ENCODE measurements at places on chromosomes 6 and 20. TPM values are rescaled to one million over a fixed set of nuclear protein-coding genes. Genes with fewer than 3 reads are reported as not detected.
A peak's percentile ranks its signal among the peaks of the same experiment; 100 is the strongest.

GRCh38 chr6:37575221-37575620 lies 75.5 kb upstream of the CCDC167 start:
- H3K27ac ChIP-seq = no peak overlapping the region
- H3K4me1 ChIP-seq = no peaks in the 10 kb centered on the region
- no peak for DNase-seq
- no peak overlapping the region for H3K4me3 ChIP-seq
- no peaks in the 10 kb centered on the region for H3K36me3 ChIP-seq
- H3K27me3 ChIP-seq = peaks cover 13% of the 10 kb centered on the region

DNA sequence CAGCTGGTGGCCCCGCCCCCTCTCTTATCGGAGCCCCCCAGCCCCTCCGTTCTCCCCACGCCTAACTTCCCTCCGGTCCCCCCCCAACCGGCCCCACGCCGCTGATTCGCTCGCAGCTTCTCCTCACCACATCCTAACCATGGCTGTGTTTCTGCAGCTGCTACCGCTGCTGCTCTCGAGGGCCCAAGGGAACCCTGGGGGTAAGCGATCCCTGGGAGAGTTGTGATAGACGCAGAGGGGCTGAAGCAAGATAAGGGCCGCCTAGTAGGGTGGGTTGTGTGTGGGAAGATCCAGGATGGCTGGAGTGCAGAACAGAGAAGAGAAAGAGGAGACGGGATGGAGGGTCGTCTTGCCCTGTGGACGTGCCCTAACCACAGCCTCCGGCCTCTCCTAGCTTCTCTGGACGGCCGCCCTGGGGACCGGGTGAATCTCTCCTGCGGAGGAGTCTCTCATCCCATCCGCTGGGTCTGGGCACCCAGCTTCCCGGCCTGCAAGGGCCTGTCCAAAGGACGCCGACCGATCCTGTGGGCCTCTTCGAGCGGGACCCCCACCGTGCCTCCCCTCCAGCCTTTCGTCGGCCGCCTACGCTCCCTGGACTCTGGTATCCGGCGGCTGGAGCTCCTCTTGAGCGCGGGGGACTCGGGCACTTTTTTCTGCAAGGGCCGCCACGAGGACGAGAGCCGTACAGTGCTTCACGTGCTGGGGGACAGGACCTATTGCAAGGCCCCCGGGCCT lies at the start of gene MPIG6B:
MPIG6B (plus strand) TSS at position 129 of the 735 bp plus-strand sequence; CDS start at position 140, 11 bp downstream.
- H3K36me3 ChIP-seq = no peaks in the 10 kb centered on the region
- no peak within 1 kb of the TSS for H3K4me3 ChIP-seq
- H3K27ac ChIP-seq = no peak within 1 kb of the TSS
- H3K27me3 ChIP-seq = no peaks in the 10 kb centered on the region

Gene GPLD1
- 5.0 TPM for total RNA-seq

GRCh38 chr6:108123946-108124345 lies 41.9 kb upstream of the NR2E1 start:
- H3K4me1 ChIP-seq = peaks cover 11% of the 10 kb centered on the region
- no peak overlapping the region for H3K27ac ChIP-seq
- no peak for DNase-seq
- H3K36me3 ChIP-seq = no peaks in the 10 kb centered on the region
- H3K4me3 ChIP-seq = no peak overlapping the region

- H3K27ac ChIP-seq = no peak overlapping the region
- no peak for DNase-seq
- no peaks in the 10 kb centered on the region for H3K27me3 ChIP-seq
- H3K4me3 ChIP-seq = no peak overlapping the region
Observed at GRCh38 chr6:135534773-135535380, 37.3 kb upstream of the AHI1 start.

DNA sequence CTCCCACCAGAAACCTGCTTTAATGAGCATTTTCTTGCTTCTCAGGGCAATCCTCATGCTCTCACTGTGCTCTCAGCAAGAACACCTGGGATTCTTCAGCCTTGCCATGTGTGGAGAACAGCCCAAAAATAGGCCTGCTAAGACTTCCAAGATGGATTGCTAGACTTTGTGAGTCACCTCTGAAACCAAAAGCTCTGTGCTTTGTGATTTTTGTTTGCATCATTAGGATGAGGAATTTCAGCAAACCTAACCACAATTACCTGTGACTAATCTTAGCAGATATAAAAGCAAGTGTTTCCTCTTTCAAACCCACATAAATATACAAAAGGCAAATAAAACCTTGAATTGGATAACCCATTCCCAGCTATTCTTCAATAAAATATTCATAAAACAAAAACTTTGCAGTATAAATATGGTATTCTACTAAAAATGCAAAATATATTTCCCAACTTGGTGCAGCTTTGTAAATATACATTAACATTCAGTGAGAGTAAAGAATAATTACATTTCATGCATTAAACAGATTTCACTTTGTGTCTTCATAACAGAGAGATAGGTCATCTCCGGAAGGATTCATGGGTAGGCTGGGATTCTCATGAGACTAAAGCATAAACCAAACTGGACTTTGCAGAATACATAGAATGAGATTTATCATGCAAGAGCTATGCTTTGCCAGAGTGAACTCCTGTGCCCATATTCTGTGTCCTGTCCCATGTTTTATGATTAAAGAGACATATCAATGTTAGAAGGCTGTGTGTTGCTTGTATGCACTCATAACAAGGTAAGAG lies 33.5 kb downstream of the TPBG start:
- H3K4me3 ChIP-seq = no peak overlapping the region
- no peak for DNase-seq
- no peak overlapping the region for H3K27ac ChIP-seq
- no peaks in the 10 kb centered on the region for H3K27me3 ChIP-seq
- no peaks in the 10 kb centered on the region for H3K36me3 ChIP-seq
- H3K4me1 ChIP-seq = no peaks in the 10 kb centered on the region

DNA sequence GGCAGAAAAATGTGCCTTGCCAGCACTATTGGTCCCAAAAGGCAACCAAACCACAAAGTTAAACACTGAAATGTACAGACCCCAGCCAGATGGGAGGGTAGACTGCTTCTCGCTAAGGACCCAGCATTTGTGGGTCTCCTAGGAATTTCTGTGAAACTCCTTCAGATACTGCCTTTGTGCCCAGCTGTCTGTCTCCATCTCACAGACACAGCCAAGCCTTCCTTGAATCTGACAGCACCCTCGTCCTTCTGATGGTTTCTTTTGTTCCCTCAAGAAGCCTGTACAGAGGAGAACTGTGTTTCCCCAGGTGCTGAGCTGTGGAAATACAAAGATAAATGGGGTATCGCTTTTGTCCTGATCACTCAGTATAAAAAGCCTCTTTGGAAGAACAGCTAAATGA lies 254.0 kb upstream of the TAB2 start:
- H3K27ac ChIP-seq = no peak overlapping the region
- H3K27me3 ChIP-seq = no peaks in the 10 kb centered on the region
- DNase-seq = no peak
- H3K4me1 ChIP-seq = peaks cover 32% of the 10 kb centered on the region
- no peak overlapping the region for H3K4me3 ChIP-seq
- H3K36me3 ChIP-seq = no peaks in the 10 kb centered on the region

GRCh38 chr20:33724439-33725094 lies 4.5 kb upstream of the PXMP4 start:
- no peaks in the 10 kb centered on the region for H3K27me3 ChIP-seq
- DNase-seq = no peak
- H3K4me3 ChIP-seq = no peak overlapping the region
- H3K4me1 ChIP-seq = peaks cover 4% of the 10 kb centered on the region
- H3K27ac ChIP-seq = peak overlapping the region; percentile 52
- H3K36me3 ChIP-seq = no peaks in the 10 kb centered on the region

Gene COL9A3
- 22.6 TPM for total RNA-seq

- no peaks in the 10 kb centered on the region for H3K27me3 ChIP-seq
- H3K4me3 ChIP-seq = no peak overlapping the region
- no peaks in the 10 kb centered on the region for H3K36me3 ChIP-seq
- no peak for DNase-seq
Observed at GRCh38 chr20:4791121-4791520, 69.4 kb downstream of the PRND start.

Gene CHRNA4
- 0.12 TPM for total RNA-seq

DNA sequence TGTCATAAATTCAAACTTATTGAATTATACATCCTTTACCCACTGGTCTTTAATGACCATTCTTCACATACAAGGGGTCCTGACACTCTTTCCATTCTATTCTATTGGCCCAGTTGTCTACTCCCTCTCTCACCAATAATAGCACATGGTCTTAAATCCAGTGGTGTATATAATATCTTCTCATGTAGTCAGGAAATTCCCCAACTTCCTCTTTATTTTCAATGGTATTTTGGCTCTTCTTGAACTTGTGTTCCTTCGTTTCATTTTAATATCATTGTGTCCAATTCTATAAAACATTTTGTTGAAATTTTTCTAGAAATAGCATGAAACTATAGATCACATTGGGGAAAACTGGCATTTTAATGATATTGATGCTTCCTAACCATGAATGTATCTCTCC lies 36.8 kb downstream of the PSMB9 start:
- H3K4me1 ChIP-seq = peaks cover 10% of the 10 kb centered on the region
- H3K27me3 ChIP-seq = peaks cover 6% of the 10 kb centered on the region

- no peak for DNase-seq
- no peaks in the 10 kb centered on the region for H3K27me3 ChIP-seq
- no peaks in the 10 kb centered on the region for H3K36me3 ChIP-seq
- H3K4me1 ChIP-seq = no peaks in the 10 kb centered on the region
- no peak overlapping the region for H3K4me3 ChIP-seq
Observed at GRCh38 chr6:36570264-36570663, 23.0 kb upstream of the STK38 start.

DNA sequence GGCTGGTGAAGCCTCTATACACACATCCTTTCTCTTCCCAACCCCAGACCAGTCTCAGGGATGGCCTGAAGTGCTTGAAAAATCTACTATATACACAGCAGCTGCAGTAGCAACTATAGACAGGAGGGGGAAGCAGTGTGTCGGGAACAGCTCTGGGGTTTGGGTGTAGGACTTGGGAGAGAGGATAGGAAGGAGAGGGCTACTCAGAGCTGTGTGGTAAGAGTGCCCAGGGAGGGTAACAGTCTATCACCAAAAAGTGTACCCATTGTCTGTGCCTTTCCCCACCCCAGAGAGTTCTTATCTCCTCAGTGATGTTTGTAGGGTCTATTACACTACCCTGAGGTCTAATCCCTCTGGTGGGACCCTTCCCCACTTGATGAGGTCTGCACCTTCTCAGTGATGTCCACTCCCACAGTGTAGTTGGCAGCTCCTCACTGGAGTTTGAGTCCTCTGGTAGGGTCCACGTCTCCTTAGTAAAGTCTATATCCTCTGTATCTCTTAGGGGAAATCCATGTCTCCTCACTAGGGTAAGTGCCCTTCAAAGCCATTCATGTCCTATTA lies 1.5 kb upstream of the GGT7 start:
- H3K27ac ChIP-seq = peak overlapping the region; percentile 89
- no peak overlapping the region for H3K4me3 ChIP-seq
- no peaks in the 10 kb centered on the region for H3K27me3 ChIP-seq
- peaks cover 10% of the 10 kb centered on the region for H3K4me1 ChIP-seq
- no peaks in the 10 kb centered on the region for H3K36me3 ChIP-seq

DNA sequence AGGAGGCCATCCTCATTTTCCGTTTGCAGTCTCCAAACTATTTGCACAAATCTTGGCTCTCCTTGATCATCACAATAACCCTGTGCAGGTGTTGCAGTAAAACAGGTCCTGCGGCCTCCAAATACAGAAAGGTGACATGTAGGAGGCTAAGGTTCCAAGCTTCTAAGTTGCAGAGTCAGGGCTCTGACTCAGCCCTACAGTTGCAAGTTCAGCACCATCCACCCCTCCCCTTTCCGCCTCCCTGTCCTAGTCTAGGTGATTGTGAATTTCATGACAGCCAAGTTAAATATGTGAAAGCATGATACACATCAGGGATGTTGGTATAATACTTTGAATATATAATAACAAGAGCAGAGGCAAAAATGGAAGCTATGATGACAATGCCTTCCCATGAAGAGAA lies 317.3 kb upstream of the CDH4 start:
- DNase-seq = no peak
- no peaks in the 10 kb centered on the region for H3K36me3 ChIP-seq
- H3K27ac ChIP-seq = no peak overlapping the region
- peaks cover 13% of the 10 kb centered on the region for H3K27me3 ChIP-seq
- no peaks in the 10 kb centered on the region for H3K4me1 ChIP-seq

GRCh38 chr20:6718662-6719368 lies 48.7 kb upstream of the BMP2 start:
- H3K4me1 ChIP-seq = no peaks in the 10 kb centered on the region
- peak; percentile 69 for DNase-seq
- no peak overlapping the region for H3K4me3 ChIP-seq
- no peaks in the 10 kb centered on the region for H3K27me3 ChIP-seq
- no peaks in the 10 kb centered on the region for H3K36me3 ChIP-seq

Gene SOBP
- 2.1 TPM for total RNA-seq

DNA sequence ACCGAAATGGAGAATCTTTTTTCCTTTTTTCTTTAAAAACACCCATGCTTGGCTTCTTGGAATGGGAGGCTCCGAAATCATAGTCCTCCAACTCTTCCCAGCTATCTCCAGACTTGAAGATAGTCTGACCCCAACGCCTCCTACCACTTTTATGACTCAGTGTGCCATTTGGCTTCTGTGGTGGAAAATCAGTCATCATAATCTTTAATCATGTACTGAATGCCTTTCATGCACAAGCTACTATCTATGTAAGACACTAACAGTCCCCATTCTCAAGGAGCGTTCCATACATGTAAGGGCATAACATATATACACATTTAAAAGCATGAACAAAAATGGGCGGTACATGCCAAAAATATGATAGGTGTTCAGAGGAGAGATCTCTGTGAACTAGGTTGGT lies 44.1 kb downstream of the TMEM14B start:
- H3K4me3 ChIP-seq = no peak overlapping the region
- H3K27ac ChIP-seq = no peak overlapping the region
- DNase-seq = no peak
- no peaks in the 10 kb centered on the region for H3K36me3 ChIP-seq
- H3K27me3 ChIP-seq = no peaks in the 10 kb centered on the region
- no peaks in the 10 kb centered on the region for H3K4me1 ChIP-seq

Gene DSP
- 123 TPM for total RNA-seq

GRCh38 chr20:52981051-52981450 lies 8.9 kb downstream of the TSHZ2 start:
- H3K27me3 ChIP-seq = no peaks in the 10 kb centered on the region
- H3K36me3 ChIP-seq = no peaks in the 10 kb centered on the region
- H3K27ac ChIP-seq = no peak overlapping the region

- no peak overlapping the region for H3K4me3 ChIP-seq
- no peak overlapping the region for H3K27ac ChIP-seq
- DNase-seq = no peak
Observed at GRCh38 chr6:41448256-41448655, 97.9 kb upstream of the FOXP4 start.

DNA sequence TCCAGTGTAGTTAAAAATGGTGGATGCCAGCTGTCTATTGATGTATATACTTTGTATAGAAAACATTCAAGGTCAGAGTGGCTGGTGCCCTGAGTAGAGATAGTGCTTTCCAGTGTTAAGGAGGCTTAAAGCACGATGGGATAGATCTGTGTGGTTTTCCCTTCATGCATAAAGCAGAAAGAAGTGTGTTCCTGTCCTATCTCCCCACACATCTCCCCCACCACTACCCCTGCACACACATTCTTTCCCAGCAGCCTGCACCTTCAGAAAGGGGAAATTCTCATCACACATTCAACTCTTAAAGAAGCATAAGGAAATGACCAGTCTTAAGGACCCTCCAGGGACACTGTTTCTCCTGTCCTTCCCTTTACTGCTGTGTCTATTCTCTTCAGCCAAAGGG lies 221.7 kb upstream of the TAB2 start:
- peaks cover 5% of the 10 kb centered on the region for H3K4me1 ChIP-seq
- no peak for DNase-seq
- H3K27ac ChIP-seq = no peak overlapping the region
- H3K4me3 ChIP-seq = no peak overlapping the region
- H3K36me3 ChIP-seq = no peaks in the 10 kb centered on the region
- no peaks in the 10 kb centered on the region for H3K27me3 ChIP-seq

Gene OR2J3
- total RNA-seq = not detected

All from hepatocyte (in vitro differentiated cells).